NCI-H1436 treated with DMSO at 0.1 percent for 48 hours (cell line): ENCODE measurements at places on chromosomes 5 and 9.

- DNase-seq = no peak
These were observed 902 bp downstream of the HABP4 start for GRCh38 chr9:96450613-96451528.

GRCh38 chr9:126695186-126695585 lies 81.5 kb downstream of the LMX1B start:
- no peak for DNase-seq

DNA sequence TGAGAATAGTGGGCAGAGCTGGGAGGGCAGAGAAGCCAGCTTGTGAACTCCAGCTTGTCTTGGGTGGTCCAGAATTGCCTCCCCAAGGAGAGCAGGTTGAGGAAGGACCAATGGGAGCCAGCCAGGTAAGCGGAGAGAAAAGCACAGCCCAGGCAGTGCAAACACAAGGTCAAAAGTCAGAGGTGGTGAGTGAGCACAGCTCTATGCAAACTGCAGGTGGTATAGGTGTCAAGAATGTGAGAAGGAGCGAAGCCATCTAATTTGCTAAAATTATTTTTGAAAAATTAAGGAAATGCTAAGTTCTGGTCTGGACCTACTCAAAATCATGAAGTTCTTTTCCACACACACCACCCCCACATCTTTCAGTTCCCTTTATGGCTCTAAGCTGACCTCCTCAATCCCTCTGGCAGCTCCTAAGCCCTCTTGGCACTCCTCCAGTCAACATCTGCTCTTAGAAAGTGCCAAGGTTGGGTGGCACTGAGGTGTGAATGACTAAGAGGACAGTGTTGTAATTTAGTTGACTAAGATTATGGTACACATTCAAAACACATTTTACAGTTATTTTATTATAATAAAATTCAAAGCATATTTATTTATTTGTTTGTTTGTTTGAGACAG lies 6.6 kb upstream of the OTULINL start:
- no peak for DNase-seq

GRCh38 chr9:35653611-35654010 lies 2.9 kb upstream of the SIT1 start:
- DNase-seq = no peak

GRCh38 chr9:104950838-104951237 lies 22.9 kb upstream of the ABCA1 start:
- DNase-seq = no peak

GRCh38 chr5:109411627-109412026 lies 1.9 kb upstream of the PJA2 start:
- DNase-seq = no peak

DNA sequence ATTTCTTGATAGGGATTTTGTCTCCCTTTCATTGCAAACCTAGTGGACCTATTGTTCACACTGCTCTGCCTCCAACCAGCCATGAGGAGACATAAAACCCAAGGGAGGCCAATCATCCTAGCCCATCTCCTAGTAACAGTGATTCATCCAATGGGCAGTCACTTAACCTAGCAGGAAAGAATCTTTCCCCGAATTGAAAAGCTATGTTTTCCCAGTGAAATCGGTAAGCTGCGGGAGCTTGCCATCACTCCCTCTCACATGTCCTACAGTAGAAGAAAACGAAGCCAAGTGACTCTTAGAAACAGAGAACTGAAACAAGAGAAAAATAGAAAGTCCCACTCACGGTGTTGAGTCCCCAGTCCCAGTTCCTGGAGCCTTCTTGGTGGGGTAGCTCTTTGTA lies 123.3 kb downstream of the SUSD1 start:
- DNase-seq = no peak

- no peak for DNase-seq
These were observed 43.7 kb downstream of the RASGRF2 start for GRCh38 chr5:81003811-81004386.

DNA sequence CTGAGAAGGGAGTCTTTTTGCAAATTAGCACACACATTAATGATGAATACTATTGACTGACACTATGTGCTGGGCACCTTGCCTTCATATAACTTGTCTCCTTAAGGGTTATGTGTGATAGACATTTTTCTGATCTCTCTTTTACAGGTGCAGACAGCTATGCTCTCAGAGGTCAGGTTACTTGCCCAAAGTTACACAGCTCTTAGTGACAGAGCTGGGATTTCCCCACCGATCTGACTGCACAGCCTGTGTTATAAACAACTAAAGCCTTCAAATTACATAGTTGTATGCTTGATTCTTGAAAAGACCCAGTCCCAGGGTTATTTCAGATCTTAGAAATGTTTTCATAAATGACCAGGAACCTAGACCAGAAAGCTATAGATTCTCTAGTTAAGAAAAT lies 462.7 kb downstream of the EBF1 start:
- DNase-seq = no peak

DNA sequence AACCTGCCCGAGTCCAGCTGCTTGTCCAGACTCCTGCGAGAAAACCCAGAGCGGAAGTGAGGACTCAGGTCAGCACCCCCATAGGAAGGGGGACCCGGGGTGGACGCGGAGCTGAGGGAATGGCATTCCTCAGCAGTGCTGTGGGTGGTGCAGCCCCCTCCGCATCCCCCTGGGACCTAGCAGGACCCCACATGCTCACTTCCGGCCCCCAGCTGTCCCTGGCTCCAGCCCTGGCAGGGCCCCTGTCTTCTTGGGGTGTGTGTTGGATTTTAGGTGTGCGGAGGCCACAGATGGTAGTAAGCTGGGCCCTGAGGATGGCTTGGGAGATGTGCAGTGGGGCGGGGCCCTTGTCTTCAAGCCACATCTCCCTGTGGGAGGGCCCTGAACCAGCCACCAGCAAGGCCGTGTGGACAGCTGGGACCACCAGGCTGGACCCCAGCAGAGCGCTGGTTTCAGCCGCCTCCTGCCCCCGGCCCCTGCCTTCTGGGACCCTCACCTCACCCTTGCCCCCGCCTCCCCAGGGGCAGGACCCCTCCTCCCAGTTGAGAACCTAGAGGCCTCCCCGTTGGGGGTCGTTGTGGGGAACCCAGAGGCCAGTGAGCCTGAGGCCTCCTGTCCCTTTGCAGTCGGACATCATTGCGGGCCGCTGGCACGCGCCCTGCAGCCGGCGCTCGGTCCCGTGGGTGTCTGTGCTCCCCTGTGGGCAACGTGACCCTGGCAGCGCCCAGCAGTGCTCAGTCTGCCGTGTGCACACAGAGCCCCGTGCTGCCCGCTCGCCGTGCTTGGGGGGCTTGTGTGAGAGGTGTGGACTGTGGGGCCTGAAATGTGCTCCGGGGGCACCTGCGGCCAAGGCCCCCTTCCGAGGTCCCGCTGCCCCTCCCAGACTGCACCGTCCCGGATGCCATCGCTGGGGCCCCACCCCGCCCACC lies 10.8 kb upstream of the SLC9A3 start:
- DNase-seq = no peak

- no peak for DNase-seq
These were observed 46.5 kb downstream of the PIP5K1B start for GRCh38 chr9:68751556-68751955.
